ENCODE measurements at places on chromosomes 5 and 9.
A peak's percentile ranks its signal among the peaks of the same experiment; 100 is the strongest.

GRCh38 chr9:26744191-26744965 is 148.2 kb downstream of the CAAP1 start:
- DNase-seq = no peak

DNA sequence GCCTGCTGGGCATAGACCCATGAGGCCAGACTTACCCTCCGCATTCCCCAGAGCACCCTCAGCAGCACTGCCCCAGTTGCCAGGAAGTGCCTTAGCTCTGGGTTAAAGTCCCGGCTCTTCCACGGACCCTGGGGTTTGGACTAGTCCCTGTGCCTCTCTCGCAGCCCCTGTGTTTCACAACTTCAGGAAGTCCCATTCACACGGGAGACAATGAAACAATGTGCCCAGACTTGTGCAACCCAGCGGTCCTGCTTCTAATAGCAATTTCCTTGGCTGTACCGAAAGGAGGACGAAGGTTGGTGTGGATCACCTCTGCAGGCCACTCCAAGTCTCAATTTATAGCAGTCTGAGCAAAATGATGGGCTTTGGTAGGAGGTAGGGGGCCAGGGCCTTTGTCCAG is 41.8 kb upstream of the FAT2 start:
- DNase-seq = no peak

- peak; percentile 78 for DNase-seq
These were observed 381 bp downstream of the MED22 start for GRCh38 chr9:133347515-133347984.

GRCh38 chr5:33852319-33852718 is 39.5 kb downstream of the ADAMTS12 start:
- no peak for DNase-seq

- DNase-seq = no peak
These were observed 25.9 kb upstream of the TRPM3 start for GRCh38 chr9:71147368-71147767.

- DNase-seq = no peak
These were observed 31.4 kb downstream of the GNAQ start for GRCh38 chr9:78000221-78000620.

DNA sequence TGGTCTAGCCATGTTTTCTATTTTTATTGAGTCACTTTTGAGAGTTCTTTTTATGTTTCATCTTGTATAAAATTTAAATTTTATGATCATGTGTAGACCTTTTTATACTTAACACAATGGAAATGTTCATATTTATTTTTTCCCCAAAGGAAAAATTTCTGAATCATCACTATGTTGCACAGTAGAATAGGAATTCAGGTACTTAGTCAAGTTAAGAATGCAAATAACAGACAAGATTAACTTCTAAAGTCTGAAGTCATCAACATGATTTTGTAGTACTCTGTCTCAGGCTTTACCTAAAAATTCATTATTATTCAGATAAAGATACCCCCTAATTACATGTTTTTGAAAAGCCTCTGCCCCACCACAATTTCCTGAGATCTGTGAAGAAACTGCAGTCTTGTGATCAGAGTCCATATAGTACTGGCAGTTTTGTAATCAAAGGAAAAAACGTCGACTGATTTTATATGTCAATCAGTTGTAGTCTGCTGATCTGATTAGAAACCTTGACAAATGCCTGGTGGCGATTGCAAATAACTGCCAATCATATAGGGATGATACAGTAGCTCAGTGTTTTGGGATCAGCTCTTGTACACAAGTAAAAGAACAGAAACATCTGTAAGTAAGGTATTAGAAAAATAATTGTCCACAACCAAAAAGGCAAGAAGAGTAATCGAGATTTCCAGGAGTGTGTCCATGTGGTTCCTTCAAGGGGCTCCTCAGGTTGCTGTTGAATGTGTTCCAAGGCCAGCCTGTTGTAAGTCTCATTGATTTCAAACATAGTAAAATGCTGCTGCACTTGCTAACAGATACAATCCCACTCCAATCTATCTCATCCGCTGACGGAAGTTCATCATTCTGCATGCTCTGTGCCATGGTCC is 352.4 kb downstream of the ARRDC3 start:
- no peak for DNase-seq

- no peak for DNase-seq
These were observed 75.7 kb upstream of the IRX4 start for GRCh38 chr5:1958211-1959010.
